ENCODE measurements at places on chromosomes 12 and 14. TPM values are rescaled to one million over a fixed set of nuclear protein-coding genes. Genes with fewer than 3 reads are reported as not detected.

The AKAP5 gene
- 0.09 TPM for total RNA-seq

The RNASE2 gene
- total RNA-seq, result not detected

The CRIP2 gene
- total RNA-seq, result 60.6 TPM

The ARID2 gene
- 9.4 TPM for total RNA-seq

The OR8S1 gene
- total RNA-seq, result not detected

The SDR9C7 gene
- total RNA-seq, result not detected

Measured in pericardium fibroblast (primary cell).